Renal cortex interstitium (tissue), 15 donors: ENCODE measurements at places on chromosomes 13 and 19. TPM values are rescaled to one million over a fixed set of nuclear protein-coding genes. Genes with fewer than 3 reads are reported as not detected.

The CLEC17A gene
- polyA plus RNA-seq, result 0.11 TPM

GRCh38 chr19:52527956-52528351 lies 486 bp downstream of the ZNF808 start:
- no peak for DNase-seq

The SACS gene
- 9.5 TPM for polyA plus RNA-seq

DNA sequence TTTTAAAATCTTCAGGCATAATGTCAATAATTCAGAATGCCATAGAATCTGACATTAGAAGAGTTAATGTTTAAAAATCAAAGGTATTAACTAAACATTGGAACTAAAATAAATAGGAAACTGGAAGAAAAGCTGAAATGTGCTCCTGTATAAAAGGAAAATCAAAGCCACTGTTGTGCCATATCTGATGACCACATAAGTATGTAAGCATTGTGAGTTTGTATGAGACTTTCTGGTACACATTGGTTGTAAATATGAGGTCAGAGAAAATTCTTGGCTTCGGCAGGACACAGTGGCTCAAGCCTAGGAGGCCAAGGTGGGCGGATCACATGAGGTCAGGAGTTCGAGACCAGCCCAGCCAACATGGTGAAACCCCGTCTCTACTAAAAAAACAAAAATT lies 48.3 kb upstream of the INTS6 start:
- no peak for DNase-seq

The ZNF846 gene
- polyA plus RNA-seq, result 20.1 TPM

GRCh38 chr19:13262450-13262849 lies 112.2 kb downstream of the IER2 start:
- DNase-seq, result peak; percentile 35

The LGALS7B gene
- polyA plus RNA-seq, result 2.5 TPM

GRCh38 chr13:86655561-86655960 lies 856.3 kb upstream of the SLITRK6 start:
- DNase-seq, result no peak

The CEACAM1 gene
- 9.7 TPM for polyA plus RNA-seq

GRCh38 chr13:103812558-103812957 lies 746.3 kb upstream of the SLC10A2 start:
- no peak for DNase-seq

GRCh38 chr19:752652-753517 lies 2.0 kb downstream of the MISP start:
- peak; percentile 33 for DNase-seq

DNA sequence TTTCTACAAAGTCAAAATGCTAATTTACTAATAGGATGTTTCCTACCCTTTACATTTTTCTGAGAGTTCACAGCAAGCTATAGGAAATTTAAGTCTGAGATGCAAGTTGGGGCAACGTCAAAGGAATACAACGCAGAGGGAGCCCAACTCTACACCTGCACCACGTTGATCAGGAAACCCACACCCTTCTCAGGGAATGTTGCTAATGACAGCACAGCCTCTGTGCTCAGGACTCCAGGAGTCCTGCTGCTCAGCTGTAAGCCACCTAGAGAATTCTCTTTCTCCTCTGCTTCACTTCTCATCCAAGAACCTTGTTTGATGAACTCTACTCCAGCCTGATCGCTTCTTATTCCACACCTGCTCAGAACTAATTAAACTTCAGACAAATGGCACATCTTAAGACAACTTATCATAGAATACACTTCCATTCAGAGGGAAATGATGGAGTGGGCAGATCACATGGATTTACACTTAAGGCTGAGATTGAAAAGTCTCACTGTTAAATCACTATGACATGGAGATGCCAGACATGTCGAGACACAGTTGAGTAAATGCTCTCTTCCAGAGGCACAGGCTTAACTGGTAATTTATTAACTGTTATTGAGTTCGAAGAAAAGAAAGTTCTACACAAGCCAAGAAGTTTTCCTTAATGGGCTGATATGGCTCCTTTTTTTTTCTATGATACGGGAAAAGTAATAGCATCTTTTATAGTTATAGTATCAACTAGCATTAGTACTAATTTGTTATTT lies 811.6 kb upstream of the ARGLU1 start:
- no peak for DNase-seq

DNA sequence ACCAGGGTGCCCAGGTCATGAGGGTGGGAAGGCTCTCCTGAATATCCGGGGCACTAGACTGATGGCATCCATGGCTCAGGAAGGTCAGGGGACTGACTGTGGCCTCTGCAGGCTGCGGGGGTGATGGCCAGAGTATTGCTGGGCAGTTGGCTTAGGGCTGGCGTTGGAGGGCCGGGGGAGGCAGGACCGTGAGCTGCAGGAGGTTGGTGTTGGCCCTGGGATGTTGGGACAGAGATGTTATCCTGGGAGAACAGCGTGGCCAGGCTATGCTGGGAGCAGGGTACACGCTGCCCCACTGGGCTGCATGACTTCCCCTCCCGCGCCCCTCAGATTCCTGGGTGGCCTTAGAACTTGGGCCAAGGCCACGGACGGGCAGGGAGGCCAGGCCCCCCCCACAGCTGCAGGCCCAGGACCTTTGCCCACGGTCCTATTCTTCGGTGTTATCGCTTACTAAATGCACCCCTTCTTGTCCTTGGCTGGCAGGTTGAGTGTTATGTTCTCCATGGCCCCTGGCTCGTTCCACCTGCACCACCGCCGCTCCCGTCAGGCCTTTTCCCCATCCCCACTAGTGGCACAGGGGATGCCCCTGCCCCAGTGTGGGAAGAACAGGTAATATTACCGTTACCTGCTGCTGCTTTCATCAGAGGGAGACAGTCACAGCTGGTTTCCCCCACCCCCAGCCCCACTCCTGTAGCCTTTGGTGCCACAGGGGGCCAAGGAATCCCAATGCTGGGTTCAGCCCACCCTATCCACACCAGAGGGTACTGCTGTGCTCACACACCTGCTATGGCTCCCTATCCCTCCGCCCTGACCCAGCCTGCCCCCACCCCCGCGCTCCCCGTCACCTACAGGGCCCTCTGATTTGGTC lies 3.2 kb upstream of the ISYNA1 start:
- DNase-seq, result no peak

DNA sequence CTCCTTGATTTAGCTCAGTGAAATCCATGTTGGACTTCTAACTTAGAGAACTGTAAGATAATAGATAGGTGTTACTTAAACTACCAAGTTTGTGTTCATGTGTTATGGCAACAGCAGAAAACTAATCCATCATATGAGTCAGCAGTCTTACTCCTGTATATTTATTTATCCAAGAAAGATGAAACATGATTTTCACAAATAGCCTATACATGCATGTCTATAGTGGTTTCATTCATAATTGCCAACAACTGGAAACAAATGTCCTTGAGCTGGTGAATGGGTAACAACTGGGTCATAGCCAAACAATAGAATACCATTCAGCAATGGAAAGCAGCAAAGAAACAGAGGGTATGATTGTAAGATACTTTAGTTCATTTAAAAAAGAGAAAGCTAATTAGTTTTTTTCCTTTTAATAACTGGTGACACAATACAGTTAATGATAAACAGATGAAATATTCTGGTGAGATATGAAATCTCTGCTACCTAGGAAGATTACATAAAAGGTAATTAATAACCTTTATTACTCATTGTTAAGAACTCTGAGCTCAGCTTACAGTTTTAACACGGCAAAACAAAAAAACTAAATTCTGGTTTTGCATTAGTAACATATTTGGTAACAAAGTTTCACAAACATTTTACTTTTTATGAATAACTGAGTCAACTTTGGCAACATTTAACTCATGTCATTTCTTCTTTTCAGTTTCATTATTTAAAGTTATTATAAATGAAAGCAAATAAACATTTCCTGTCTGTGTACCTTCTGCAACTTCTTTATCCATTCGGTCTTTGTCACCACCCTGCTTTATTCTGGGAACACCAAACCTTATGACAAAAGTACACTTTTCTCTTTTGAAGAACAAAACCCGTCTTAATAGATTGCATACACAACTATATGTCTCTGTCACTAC lies 181.3 kb downstream of the LIG4 start:
- DNase-seq, result no peak

DNA sequence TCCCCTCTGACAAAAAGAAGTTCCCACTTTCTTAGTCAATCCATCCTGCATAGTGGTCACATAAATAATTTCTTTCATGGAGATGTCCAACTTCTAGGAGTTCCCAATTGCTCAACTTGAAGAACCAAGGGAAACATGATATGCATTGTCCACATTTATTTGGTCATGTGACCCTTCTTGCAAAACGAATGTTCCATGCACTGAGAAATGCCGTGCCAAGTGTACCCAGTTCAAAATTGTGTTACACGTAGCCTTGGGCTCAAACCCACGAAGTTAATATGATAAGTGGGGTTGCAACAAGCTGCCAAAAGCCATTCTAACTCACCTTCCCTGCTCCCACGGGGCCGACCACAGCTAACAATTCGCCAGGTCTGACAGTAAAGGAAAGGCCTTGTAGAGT lies 113.1 kb downstream of the ABCC4 start:
- DNase-seq, result no peak

The THSD1 gene
- polyA plus RNA-seq, result 7.1 TPM

The MIA gene
- 0.19 TPM for polyA plus RNA-seq

DNA sequence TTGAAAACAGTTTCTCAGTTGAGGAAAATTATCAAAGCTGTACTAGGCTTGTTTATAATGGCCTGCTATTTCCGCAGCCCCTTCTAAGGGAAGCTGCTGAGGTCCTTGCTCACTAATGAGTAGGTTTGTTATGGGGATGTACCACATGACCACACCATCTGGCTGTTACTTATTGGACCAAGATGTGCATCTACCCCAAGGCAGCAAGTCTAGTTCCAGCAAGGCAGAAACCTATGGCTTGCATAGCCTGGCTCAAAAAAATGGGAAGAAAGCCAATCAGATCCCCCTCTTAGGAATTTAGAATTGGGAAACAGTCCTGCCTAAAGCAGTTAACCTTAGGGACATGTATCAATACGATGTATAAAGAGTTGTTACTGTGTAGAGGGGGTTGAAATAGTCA lies 186.5 kb upstream of the SPRY2 start:
- no peak for DNase-seq

The TJP3 gene
- 11.1 TPM for polyA plus RNA-seq

DNA sequence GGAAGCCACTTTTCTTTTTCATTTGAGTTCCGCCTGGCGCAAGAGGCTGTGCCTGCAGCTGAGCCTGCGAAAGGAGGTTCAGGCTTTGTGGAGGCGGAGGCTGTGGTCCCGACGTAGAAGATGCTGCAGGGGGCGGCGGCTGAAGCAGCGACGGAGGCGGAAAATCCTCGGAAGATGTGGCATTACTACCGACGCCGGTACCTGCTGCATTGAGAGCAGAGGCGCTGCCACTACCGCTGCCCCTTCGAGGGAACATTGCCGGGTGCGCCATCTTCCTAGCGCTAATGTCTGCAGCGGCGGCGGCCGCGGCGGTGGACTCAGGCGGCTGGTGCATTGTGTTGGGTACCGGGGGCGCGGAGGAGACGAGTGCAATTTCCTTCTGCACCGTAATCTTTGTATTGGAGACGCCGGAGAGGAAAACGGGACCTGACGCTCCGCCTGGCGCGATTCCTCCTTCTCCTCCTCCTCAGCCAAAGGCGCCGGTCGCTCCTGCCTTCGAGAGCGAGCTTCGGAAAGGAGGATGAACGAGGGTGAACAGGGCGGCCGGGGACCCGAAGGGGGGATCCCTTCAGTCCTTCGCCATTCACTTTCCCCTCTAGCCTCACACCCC lies at the start of gene TSC22D1:
TSC22D1 (minus strand) TSS at position 590 of the 610 bp plus-strand sequence; CDS start at position 334, 256 bp downstream.
- DNase-seq, result no peak

The CBARP gene
- polyA plus RNA-seq, result 1.5 TPM
